NCI-H446 treated with DMSO at 0.1 percent for 48 hours (cell line): ENCODE measurements at places on chromosomes 13 and 19.

DNA sequence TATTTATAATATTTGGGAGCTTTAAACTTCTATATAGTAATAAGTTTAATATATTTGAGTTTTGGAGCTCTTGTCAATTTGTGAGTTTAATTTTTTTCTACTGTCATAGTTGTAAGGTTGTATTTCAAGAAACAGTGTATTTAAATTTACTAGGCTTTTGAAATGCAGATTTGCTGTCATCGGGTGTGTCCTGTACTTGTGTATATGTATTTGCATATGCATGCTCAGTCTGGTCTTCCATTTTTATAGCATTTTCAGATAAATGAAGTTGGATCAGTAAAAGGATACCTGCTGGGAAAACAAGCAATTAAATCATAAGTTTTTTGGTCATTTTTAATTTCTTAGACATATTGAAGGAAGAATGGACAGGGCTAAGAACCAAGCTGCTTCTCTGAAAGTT, 33.1 kb downstream of the SLAIN1 start:
- DNase-seq = no peak

DNA sequence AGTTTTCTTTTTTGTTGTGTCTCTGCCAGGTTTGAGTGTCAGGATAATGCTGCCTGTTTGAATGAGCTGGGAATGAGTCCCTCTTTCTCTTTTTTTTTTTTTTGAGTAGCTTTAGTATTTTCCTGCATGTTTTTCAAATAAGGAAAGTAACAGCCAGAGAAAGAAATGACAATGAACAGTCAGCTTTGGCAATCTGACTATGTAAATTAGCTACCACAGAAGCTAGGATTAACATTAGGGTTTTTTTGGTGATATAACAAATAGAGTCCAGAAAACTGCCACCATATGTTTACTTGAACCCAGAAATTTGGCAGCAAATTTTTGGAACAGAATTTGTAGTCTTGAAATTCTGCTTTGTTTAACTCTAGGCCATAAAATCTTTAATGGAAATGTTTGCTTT, 50.5 kb downstream of the SGCG start:
- DNase-seq = no peak

DNA sequence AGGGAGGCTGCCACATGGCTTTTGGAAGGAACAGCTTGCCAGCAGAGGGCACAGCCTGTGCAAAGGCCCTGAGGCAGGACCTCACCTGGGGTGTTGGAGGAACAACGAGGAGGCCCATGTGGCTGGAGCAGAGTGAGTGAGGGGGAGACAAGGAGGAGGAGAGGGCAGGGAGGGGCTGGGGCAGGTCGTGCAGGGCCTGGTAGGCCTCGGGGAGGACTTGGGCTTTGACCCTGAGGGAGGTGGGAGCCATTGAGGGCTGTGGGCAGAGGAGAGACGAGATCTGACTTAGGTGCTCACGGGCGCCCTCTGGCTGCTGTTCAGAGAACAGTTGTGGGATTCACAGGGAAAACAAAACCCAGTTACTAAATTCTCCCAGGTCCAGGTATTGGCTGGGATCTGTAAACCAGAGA, 25.2 kb downstream of the ZNRF4 start:
- DNase-seq = no peak

DNA sequence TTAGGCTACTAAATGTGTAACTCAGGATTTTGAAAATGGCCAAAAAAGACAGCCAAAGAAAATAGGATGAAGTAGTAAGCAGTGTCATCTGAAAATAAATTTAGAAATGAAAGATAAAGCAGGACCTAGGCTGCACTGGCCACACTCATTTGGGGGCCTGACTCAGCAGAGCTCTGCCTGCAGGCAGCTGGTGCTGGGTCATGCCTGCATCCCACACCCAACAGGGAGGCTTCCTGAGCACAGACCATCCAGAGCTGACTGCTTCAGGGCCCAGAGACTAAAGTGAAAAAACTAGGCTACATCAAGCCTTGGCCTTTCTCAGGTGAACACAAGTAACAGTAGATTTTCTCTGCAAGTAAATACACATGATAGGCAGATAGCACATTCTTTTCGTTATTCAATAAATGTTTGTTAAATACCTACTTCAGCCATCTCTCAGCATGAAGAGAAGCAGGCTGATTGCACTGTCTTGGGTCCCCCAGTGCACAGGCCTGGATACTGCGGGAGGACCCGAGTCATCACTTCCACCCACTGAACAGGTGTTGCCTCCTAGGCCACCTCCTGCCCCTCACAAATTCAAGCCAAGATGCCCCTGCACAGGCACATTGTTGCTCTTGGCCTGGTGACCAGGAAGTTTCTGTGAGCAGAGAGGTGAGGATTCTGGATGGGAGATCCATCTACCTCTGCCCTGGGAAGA, 284.0 kb downstream of the OXGR1 start:
- no peak for DNase-seq

- no peak for DNase-seq
Observed at GRCh38 chr13:65378943-65379519, 1851.1 kb downstream of the PCDH9 start.

DNA sequence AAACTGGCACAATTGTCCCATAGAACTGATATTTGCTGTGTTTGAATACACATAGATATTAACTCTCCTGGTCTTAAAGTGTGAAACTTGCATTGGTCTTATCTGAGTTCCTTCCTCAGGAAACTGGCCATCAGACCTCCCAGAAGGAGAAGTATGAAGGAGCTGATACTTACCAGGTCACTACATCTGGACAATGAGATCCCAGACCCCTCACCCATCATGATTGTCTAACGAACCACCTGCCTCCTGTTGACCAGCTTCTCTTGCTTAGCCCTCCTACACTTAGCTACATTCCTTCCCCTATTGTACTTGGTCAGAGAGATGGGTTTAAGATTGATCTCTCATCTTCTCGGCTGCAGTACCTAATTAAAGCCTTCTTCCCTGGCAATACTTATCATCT, 413.3 kb downstream of the KCTD12 start:
- no peak for DNase-seq

- no peak for DNase-seq
Observed at GRCh38 chr13:98396071-98396710, 180.7 kb downstream of the STK24 start.

- no peak for DNase-seq
Observed at GRCh38 chr13:102401766-102402165, at the start of gene FGF14. FGF14 (minus strand) TSS chr13:102402048.

- peak; percentile 99 for DNase-seq
Observed at GRCh38 chr19:39412100-39412866, at the start of gene PLEKHG2. PLEKHG2 (plus strand) TSS chr19:39412669; CDS start chr19:39414087, 1,418 bp downstream.

- DNase-seq = no peak
Observed at GRCh38 chr19:47766670-47767069, 11.8 kb upstream of the SELENOW start.

GRCh38 chr13:23506071-23506806, 64.0 kb upstream of the TNFRSF19 start:
- no peak for DNase-seq

DNA sequence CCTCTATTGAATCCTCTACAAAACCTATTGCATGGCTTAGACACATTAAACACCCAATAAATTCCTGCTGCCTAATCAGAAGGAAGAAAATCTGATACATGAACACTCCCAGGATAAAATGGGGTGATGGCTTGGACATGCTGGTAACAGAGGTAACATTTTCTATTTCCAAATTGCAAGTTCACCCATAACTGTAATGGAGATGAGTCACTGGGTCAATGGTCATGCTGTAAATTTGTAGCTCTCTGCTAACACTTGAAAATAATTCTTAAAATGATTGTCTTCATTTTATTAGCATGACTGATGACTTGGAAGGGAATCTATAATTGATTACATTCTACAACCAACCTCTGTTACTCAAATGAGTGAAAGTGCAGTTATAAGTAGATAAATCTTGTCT, 434.1 kb downstream of the FGF14 start:
- DNase-seq = no peak

GRCh38 chr19:16085115-16085514, 8.8 kb downstream of the TPM4 start:
- no peak for DNase-seq
